Posterior cingulate gyrus (tissue), 11 donors: ENCODE measurements at places on chromosomes 5 and 9.

- DNase-seq: peak; percentile 32
Measured at GRCh38 chr5:66958980-66959641, 237.5 kb downstream of the CD180 start.

DNA sequence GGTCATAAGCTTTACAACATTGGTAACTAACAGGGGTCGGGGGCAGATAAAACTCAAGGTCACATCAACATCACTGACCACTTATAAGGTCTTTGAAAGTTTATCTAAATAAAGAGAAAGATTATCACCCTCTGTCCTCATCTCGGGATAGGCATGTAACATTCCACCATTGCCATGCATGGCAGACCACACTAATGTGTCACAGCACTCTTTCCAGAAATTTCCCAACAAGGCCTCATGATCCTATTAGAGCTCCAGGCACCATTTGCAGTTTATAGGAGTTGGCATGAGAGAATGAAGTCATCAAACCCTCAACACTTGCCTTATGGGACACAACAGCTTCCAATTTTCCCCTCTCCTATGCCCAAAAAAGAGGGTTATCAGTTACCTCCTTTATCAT lies 31.9 kb upstream of the ZNF622 start:
- no peak for DNase-seq

GRCh38 chr9:2824054-2824453 lies 19.8 kb downstream of the PUM3 start:
- no peak for DNase-seq

DNA sequence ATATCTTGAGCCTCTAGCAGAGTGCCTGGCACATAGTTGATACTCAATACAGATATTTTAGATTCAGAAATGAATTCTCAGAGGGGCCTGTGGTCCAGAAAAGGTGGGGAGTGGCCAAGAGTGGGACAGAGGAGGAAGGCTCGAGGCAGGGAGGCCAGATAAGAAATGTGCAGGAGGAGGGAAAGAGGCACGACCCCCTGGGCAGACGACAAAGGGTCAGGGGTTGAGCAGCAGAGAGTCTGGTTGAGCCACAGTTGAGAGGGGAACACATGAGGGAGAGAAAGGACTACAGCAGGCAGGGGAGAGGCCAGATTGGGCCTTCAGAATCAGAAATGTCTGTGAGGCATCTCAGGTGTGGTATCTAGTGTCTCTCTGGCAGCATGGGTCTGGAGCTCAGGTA lies 89.1 kb downstream of the PSD2 start:
- no peak for DNase-seq

DNA sequence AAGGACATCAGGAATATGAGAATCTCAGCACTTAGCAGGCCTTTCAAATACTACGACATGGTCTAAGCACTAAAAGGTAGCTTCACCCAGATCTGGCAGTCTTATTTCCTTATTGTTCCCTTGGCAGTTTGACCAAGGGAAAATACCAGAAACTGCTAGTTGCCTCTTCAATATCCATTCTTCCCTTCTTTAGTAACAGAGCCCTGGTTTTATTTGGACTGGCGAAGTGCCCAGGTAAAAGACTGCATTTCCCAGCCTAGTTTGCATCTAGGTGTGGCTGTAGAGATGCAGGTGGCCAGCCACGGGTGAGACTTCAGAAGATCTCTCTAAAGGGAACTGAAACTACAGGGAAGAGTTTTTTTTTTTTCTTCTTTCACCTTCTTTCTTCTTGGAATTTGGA lies 21.6 kb downstream of the DMRT2 start:
- no peak for DNase-seq

DNA sequence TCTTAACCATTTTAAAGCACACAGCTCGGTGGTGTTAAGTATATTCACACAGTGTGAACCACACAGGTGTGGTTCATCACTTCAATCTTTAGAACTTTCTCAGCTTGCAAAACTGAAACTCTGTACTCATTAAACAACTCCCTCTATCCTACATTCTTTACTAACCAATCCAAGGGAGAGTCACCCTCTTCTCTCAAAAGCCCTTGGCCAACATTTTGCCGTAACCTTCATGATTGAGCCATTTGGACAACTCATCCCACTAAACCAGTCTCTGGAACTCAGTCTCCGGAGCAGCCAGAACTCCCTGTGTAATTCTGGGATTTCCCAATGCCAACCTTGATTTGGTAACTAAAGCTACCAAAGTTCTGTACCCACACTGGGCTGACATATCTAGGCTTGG lies 84.7 kb downstream of the TTC39B start:
- DNase-seq: no peak

- no peak for DNase-seq
Measured at GRCh38 chr9:110008663-110009062, 199.3 kb downstream of the C9orf152 start.

GRCh38 chr9:114141553-114142402 lies 13.6 kb upstream of the COL27A1 start:
- no peak for DNase-seq

DNA sequence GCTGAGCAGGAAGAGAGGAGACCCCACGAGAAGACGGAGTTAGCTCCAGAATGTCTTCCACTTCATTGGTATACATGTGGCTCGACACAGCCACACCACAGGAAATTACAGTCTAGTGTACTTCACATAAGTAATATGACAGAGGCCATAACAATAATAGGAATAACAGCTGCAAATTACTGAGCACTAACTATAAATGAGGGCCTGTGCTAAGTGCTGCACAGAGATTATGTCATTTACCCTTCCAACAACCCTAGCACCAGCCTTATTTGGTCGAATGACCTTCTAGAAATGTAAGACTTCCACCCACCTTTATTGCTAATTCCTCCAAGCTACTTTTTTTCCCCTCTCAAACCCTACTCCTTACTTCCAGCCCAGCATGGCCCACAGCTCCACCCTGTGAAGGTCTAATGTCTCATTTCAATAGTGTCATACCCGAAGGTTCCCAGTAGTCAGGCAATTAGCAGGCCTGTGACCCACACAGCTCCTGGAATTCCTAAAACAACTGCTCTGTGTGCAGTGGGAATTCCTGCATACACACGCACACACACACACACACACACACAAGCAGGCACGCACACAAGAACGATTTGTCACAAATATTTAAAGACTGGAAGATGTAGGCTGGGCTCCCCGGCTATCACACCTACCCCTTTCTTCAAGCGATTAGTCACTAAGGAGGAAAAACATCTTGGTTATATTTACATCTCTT lies 134.5 kb downstream of the FRMD3 start:
- DNase-seq: no peak

GRCh38 chr5:16922430-16922829 lies 13.7 kb downstream of the MYO10 start:
- no peak for DNase-seq

- DNase-seq: no peak
Measured at GRCh38 chr5:6446626-6447309, 1.9 kb upstream of the UBE2QL1 start.

- no peak for DNase-seq
Measured at GRCh38 chr5:14331386-14331781, 188.2 kb downstream of the TRIO start.
